A549 treated with GW870086 at 1 μM for 4 hours (cell line): ENCODE measurements at places on chromosomes 3 and 15. TPM values are rescaled to one million over a fixed set of nuclear protein-coding genes. Genes with fewer than 3 reads are reported as not detected.

Gene SEMA3G
- total RNA-seq: 0.08 to 0.13 TPM (median 0.13 TPM) in 5 replicates

Gene GP9
- not detected in 5 replicates for total RNA-seq

Gene CPNE9
- 0.08 to 0.37 TPM (median 0.15 TPM) in 5 replicates for total RNA-seq

Gene STAC
- 2.1 to 2.6 TPM (median 2.4 TPM) in 5 replicates for total RNA-seq

Gene CRYGS
- total RNA-seq: 0.38 to 1.4 TPM (median 0.71 TPM) in 5 replicates

Gene LDHAL6B
- not detected in 5 replicates for total RNA-seq

Gene SKOR1
- 0.03 to 0.10 TPM (median 0.05 TPM) in 5 replicates for total RNA-seq

Gene ZNF660
- not detected in 5 replicates for total RNA-seq

Gene MED12L
- 0.33 to 0.69 TPM (median 0.65 TPM) in 5 replicates for total RNA-seq

Gene PDZRN3
- not detected in 5 replicates for total RNA-seq

Gene GAP43
- total RNA-seq: 0.09 to 0.10 TPM in 2 of 5 replicates, not detected in the others

Gene ISL2
- 2.1 to 4.4 TPM (median 3.8 TPM) in 5 replicates for total RNA-seq

Gene GP5
- 0.03 TPM in 1 of 5 replicates, not detected in the others for total RNA-seq

Gene FBXW12
- not detected in 5 replicates for total RNA-seq

Gene ETFA
- total RNA-seq: 227 to 270 TPM (median 255 TPM) in 5 replicates

Gene TRPM1
- not detected in 5 replicates for total RNA-seq

Gene HESX1
- 0.21 to 0.75 TPM (median 0.35 TPM) in 4 of 5 replicates, not detected in the other for total RNA-seq

Gene IQCH
- total RNA-seq: 1.1 to 2.3 TPM (median 1.3 TPM) in 5 replicates

Gene SPSB4
- total RNA-seq: 0.06 to 0.15 TPM (median 0.13 TPM) in 5 replicates

Gene HTR3E
- not detected in 5 replicates for total RNA-seq

Gene HGD
- total RNA-seq: 16.9 to 24.4 TPM (median 18.2 TPM) in 5 replicates

Gene UCN2
- 8.0 to 10.3 TPM (median 8.5 TPM) in 5 replicates for total RNA-seq

Gene CDHR4
- total RNA-seq: 0.21 to 0.52 TPM (median 0.32 TPM) in 4 of 5 replicates, not detected in the other

Gene ARL6IP5
- total RNA-seq: 80.4 to 113 TPM (median 95.7 TPM) in 5 replicates

Gene RBP2
- total RNA-seq: not detected in 5 replicates

Gene MST1R
- total RNA-seq: 5.4 to 8.4 TPM (median 7.7 TPM) in 5 replicates

Gene MEIS2
- 8.4 to 10.1 TPM (median 8.6 TPM) in 5 replicates for total RNA-seq

Gene ARHGEF26
- total RNA-seq: 7.1 to 10.1 TPM (median 8.7 TPM) in 5 replicates

Gene ITIH3
- total RNA-seq: 0.08 to 0.22 TPM (median 0.17 TPM) in 4 of 5 replicates, not detected in the other

Gene UBE2E1
- total RNA-seq: 89.2 to 114 TPM (median 104 TPM) in 5 replicates

Gene INKA1
- total RNA-seq: 1.1 to 2.3 TPM (median 1.9 TPM) in 5 replicates

Gene PLSCR2
- total RNA-seq: not detected in 5 replicates

Gene SOX14
- total RNA-seq: not detected in 5 replicates

Gene KBTBD13
- not detected in 5 replicates for total RNA-seq

Gene CCDC80
- 41.8 to 63.0 TPM (median 60.6 TPM) in 5 replicates for total RNA-seq

Gene CIDEC
- total RNA-seq: 35.1 to 45.7 TPM (median 37.0 TPM) in 5 replicates

Gene TTLL13
- 0.17 to 0.51 TPM (median 0.24 TPM) in 4 of 5 replicates, not detected in the other for total RNA-seq
